Central memory CD4-positive, alpha-beta T cell (primary cell): ENCODE measurements at places on chromosomes 2 and 18.
A peak's percentile ranks its signal among the peaks of the same experiment; 100 is the strongest.

DNA sequence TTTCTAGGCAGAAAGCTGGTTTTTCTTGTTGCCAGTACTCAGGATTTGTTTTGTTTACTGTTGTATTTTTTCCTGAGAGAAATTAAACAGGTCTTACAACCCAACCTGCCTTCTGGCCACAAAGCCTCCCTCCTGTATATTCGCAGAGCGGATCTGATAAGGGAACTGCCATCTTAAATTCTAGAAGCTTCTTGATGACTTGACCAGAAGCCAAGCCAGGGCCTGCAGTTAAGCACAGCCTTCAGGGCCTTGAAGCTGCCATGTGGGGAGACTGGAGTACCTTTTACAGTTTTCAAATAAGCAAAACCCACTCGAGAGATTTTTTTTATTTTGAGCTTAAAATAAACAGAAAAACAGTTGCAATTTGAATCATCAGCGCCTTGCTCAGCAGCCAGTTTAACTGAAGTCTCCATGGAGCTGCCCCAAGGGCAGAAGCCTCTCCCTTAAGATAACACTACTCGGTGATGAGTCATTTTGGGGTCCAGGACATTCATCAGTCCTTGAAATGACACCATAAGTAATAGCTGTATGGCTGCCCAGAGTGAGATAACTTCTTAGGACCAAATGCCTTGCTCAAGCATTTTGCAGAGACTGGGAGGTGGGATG is 51.5 kb upstream of the PHLPP1 start:
- DNase-seq = no peak

- DNase-seq = peak; percentile 54
Measured at GRCh38 chr2:39059366-39059952, 61.4 kb downstream of the SOS1 start.

- no peak for DNase-seq
Measured at GRCh38 chr2:224612578-224612977, 27.4 kb upstream of the CUL3 start.

GRCh38 chr18:57475408-57475807 is 40.2 kb downstream of the ONECUT2 start:
- no peak for DNase-seq

- DNase-seq = no peak
Measured at GRCh38 chr2:81545626-81546025, 1241.1 kb upstream of the LRRTM1 start.

DNA sequence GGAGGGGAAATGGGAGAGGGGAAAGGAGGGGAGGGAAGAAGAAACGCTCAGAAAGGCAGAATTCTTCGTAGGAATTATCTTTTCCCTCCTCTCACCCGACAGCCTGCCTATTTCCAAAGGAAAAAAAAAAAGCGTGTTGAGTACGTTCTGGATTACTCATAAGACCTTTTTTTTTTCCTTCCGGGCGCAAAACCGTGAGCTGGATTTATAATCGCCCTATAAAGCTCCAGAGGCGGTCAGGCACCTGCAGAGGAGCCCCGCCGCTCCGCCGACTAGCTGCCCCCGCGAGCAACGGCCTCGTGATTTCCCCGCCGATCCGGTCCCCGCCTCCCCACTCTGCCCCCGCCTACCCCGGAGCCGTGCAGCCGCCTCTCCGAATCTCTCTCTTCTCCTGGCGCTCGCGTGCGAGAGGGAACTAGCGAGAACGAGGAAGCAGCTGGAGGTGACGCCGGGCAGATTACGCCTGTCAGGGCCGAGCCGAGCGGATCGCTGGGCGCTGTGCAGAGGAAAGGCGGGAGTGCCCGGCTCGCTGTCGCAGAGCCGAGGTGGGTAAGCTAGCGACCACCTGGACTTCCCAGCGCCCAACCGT is at the start of gene GAD1:
Gene GAD1, plus strand, starts transcription at position 384 of the 589 bp plus-strand sequence. CDS start 1,705 bp downstream, outside the sequence.
- DNase-seq = no peak

DNA sequence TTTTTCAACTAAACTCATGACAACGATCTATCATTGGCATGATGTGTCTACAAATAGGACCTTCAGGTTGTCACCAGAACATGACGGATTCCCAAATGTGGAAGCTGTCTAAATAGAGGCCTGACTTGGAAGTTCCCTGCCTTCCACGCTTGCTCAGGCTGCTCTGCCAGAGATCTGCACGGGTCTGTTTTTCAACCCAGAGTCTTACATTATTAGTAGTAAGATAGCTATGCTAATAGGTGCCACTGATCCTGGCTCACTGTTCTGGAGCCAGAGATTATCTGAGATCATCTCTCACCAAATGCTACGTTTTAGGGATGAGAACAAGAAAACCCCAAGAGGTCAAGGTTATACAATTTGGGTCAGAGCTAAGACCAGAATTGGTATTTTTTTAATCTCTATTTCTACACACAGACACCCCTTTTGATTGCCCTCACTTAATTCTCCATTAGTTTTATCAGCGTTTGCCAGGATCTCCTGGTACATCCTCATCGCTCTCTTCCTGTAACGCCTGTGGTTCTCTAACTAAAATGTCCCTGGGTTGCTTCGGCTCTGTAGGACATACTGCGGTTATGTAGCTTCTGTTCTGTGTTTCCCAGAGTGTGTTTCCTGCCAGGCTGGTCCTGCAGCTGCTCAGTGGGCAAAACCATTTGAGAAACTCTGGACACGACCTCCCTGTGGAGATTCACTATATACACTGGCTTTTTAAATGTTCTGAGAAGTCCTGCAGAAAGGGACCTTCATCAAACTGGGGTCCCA is 5.7 kb downstream of the CDC42EP3 start:
- no peak for DNase-seq

- DNase-seq = no peak
Measured at GRCh38 chr2:228136027-228136426, 45.5 kb downstream of the SPHKAP start.

- DNase-seq = no peak
Measured at GRCh38 chr18:49980896-49981295, 167.6 kb upstream of the ACAA2 start.

- DNase-seq = no peak
Measured at GRCh38 chr2:157182834-157183396, 74.6 kb upstream of the GALNT5 start.

DNA sequence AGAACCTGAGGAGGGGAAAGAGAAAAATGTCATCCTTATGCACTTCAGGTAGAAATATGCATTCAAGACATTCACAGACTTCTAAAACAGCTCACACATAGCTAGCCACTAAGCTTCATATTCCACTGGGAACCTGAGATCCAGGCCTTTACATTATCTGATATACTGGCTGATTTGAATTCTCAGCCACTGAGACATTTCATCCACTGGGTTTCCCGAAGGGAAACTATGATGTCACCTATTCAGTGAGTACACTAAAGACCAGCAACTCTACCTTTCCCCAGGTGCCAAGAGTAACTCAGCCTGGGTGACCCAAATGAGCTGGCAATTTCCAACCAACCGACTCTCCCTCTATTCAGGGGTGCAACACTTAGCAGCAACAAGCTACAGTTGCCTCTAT is 21.7 kb upstream of the SP100 start:
- no peak for DNase-seq

DNA sequence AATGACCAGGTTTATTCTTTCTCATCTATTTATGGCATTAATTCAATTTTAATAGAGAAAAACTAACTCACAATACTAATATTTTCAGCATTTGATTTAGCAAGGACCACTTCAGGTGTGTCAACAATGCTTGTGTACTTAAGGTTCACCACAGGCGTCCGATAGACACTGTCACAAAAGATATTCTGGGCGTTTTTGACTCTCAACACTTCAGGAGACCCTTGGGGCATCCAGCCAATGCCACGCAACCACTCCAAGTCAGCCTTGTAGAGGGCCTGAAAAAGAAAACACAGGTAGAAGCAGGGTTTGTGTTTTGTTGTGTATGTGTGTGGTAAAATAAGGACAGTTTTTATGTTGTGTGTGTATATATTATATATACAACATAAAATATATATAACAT is 158.2 kb downstream of the NEB start:
- DNase-seq = no peak

DNA sequence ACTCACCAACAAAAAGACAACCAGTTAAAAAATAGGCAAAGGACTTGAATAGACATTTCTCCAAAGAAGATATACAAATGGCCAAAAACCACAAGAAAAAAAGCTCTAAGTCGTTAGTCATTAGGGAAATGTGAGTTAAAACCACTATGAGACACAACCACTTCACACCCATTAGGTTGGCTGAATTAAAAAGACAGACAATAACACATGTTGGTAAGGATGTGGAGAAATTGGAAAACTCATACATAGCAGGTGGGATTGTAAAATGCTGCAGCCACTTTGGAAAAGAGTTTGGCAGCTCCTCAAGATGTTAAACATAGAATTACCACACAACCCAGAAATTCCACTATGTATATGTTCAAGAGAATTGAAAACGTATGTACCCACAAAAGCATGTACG is 117.6 kb upstream of the SPATS2L start:
- no peak for DNase-seq

- no peak for DNase-seq
Measured at GRCh38 chr2:159185401-159186130, 100.9 kb downstream of the WDSUB1 start.

DNA sequence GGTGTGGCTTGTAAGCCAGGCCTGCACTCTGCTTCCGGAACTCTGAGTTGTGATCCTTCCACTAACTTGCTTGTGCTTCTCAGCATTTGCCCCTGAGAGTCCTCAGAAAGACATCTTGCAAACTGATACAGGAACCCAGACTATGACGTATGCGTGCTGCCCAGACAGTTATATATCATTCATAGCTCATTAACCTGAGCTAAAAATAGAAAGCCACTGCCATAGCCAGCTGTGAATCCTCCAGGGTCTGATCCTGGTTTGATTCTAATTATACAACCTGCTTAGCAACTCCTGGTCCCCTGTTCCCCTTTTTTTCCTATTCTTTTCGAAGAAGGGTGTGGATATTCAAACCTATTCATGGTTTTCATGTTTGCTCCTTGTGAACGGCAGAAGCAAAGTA is 63.7 kb downstream of the MARCHF4 start:
- DNase-seq = no peak
